ENCODE measurements at places on chromosomes 13 and 19. TPM values are rescaled to one million over a fixed set of nuclear protein-coding genes. Genes with fewer than 3 reads are reported as not detected.

- H3K4me3 ChIP-seq, result no peak overlapping the region
- no peak overlapping the region for H3K27ac ChIP-seq
- no peaks in the 10 kb centered on the region for H3K27me3 ChIP-seq
- H3K36me3 ChIP-seq, result no peaks in the 10 kb centered on the region
Observed at GRCh38 chr13:96998051-96998450, 3.8 kb upstream of the OXGR1 start.

The MOB3A gene
- total RNA-seq, result 117 TPM

DNA sequence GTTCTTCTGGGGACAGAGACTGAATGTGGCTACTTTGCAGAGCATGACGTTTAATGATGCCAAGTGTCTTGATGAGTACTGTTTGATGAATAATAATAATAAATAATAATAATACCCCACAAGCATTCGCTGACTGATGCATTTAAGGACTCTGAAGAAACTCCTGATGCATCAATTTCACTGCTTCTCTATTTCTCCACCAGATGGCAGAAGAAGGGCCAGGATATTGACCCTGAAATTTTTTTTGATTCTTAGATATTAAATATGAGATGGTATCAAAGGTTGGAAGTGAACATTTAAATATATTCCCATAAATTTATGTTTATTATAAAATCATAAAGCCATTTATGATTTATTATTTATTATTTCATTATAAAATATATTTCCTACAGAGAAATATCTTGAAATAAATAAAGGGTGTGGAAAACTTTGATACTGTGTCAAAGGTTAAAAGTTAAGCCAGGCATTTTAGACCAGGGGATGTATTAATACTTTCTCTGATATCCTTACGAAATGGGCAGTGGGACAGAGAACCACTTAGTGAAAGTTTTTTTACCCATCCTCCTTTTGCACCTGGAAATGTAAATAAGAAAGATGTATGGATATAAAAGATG is 170.9 kb downstream of the LACC1 start:
- H3K36me3 ChIP-seq, result no peaks in the 10 kb centered on the region
- H3K27ac ChIP-seq, result no peak overlapping the region
- H3K27me3 ChIP-seq, result no peaks in the 10 kb centered on the region
- no peak for DNase-seq
- H3K4me1 ChIP-seq, result no peaks in the 10 kb centered on the region

GRCh38 chr19:35773020-35773806 is 2.2 kb upstream of the ARHGAP33 start:
- DNase-seq, result no peak
- H3K4me3 ChIP-seq, result no peak overlapping the region

The KIR2DL3 gene
- 0.27 TPM for total RNA-seq

The KRTDAP gene
- not detected for total RNA-seq

GRCh38 chr13:112961457-112962369 is 7.3 kb upstream of the MCF2L start:
- no peaks in the 10 kb centered on the region for H3K27me3 ChIP-seq
- H3K4me1 ChIP-seq, result no peaks in the 10 kb centered on the region
- DNase-seq, result no peak
- H3K4me3 ChIP-seq, result no peak overlapping the region
- H3K27ac ChIP-seq, result no peak overlapping the region

DNA sequence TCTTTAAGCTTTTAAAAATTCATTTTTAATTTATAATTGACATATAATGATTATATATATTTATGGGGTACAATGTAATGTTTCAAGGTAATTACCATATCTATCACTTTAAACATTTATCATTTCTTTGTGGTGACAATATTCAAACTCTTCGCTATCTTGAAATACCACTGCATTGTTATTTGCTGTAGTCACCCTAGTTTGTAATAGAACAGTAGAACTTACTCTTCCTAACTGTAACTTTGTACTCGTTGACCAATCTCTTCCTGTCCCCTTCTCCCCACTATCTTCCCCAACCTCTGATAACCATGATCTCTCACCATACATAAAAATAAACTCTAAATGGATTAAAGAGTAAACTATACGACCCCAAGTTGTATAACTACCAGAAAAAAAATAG is 20.4 kb downstream of the COG6 start:
- H3K27me3 ChIP-seq, result no peaks in the 10 kb centered on the region
- H3K27ac ChIP-seq, result no peak overlapping the region
- H3K36me3 ChIP-seq, result no peaks in the 10 kb centered on the region
- no peak overlapping the region for H3K4me3 ChIP-seq
- no peak for DNase-seq

The DENND1C gene
- total RNA-seq, result 142 TPM

DNA sequence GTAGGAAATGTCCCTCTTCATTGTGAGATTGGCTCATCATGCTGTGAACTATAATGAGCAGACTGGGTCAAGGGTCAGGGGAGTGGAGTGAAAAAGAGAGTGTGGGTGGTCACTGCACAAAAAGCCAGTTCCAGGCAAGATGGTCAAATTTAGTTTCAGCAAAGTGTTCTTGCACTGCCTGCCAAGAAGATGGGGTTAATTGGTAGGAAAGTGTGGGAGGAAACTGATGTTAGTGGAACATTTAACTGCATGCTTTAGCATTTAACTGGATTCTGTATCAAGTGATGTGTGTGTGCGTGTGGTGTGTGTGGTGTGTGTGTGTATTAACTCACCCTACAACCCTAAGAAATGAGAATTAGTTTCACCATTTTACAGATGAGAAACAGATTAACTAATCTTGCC is 131.6 kb downstream of the COG6 start:
- H3K36me3 ChIP-seq, result no peaks in the 10 kb centered on the region
- no peak overlapping the region for H3K27ac ChIP-seq
- no peaks in the 10 kb centered on the region for H3K4me1 ChIP-seq
- no peak for DNase-seq
- no peak overlapping the region for H3K4me3 ChIP-seq

- H3K27ac ChIP-seq, result no peak overlapping the region
- H3K4me3 ChIP-seq, result no peak overlapping the region
- no peaks in the 10 kb centered on the region for H3K36me3 ChIP-seq
- DNase-seq, result no peak
- H3K27me3 ChIP-seq, result no peaks in the 10 kb centered on the region
Observed at GRCh38 chr19:44719262-44719701, 20.3 kb downstream of the CEACAM16 start.

The FCHO1 gene
- total RNA-seq, result 103 TPM

DNA sequence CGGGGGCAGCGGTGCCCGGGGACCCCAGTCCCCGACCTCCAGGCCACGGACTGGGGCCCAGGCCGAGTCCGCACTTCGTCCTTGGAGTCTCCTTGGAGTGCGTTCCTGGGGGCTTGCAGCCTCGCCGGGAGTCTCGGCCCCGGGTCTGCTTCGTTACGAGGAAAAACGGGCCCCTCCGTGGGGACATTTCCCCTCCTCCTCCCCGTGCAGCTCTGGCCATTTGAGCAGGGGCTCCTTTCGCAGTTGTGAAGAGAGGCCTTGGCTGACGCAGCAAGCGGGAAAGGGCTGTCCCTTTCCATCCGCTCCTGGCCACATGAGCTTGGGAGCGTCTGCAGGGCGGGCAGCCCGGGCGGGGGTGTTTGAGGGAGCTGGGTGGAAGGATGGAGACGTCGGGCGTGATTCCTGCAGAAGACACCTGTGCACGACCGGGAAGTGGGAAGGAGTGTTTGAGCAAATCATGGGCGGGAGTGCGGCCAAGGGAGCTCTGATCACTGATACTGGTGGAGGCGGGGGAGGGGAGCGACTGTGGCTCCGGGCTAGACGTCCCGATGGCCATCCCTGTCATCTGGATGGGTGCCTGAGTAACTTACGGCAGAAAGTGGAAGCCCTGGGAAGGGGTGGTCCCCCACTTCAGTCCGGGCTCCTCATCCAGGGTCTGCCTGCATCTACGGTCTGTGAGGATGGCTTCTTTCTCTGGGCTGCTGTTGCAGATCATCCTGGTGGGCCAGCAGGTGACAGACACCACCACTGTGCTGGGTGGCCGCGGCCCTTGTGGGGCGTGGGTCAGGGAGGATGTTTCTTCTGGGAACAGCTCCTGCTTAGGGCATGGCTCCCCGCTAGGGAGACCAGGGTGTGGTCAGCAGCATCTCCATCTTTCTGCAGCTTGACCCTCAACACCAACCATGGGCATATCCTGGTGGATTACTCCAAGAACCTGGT is 736 bp downstream of the GPI start:
- no peak for DNase-seq
- peaks cover 24% of the 10 kb centered on the region for H3K4me1 ChIP-seq
- no peaks in the 10 kb centered on the region for H3K27me3 ChIP-seq
- peak overlapping the region; percentile 73 for H3K27ac ChIP-seq
- H3K4me3 ChIP-seq, result peak overlapping the region; percentile 90
- H3K36me3 ChIP-seq, result peaks cover 4% of the 10 kb centered on the region

The TRPM4 gene
- 0.86 TPM for total RNA-seq

The GAPDHS gene
- total RNA-seq, result not detected

The MAB21L1 gene
- not detected for total RNA-seq

DNA sequence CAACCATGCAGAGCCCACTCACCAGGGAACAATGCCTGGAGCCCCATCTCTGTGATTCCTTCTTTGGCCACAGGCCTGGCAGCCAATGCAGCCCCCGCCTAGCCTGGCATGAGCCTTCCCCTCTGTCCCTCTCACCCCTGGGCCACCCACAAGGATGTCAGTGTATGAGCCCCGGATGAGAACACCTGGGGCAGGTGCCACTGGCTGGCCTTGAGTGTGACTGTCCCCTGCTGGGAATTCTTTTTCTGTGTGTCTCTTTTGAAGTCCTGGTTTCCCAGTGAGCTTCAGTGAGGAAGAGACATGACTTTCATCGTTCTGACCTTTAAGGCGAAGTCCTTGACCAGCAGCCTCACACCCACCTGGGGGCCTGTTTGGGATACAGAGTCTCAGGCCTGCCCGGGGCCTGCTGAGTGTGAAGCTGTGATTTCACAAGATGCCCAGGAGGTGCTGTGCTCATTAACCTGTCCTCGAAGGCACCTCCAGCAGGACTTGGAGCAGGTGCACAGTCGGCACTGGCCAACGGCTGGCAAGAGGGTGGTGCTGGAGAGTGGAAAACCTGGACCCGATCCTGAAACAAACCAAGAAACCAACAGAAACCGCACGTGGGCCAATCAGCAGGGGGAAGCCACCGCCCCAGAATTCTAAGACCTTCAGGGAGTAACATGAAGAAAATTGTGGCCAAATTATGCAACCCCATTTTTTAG is 27.4 kb upstream of the SPACA7 start:
- H3K4me3 ChIP-seq, result no peak overlapping the region
- no peaks in the 10 kb centered on the region for H3K36me3 ChIP-seq
- DNase-seq, result no peak

The CLEC11A gene
- total RNA-seq, result 0.61 TPM

The ZNF439 gene
- total RNA-seq, result 5.6 TPM

- H3K4me3 ChIP-seq, result no peak overlapping the region
- DNase-seq, result no peak
- no peaks in the 10 kb centered on the region for H3K36me3 ChIP-seq
- H3K27me3 ChIP-seq, result no peaks in the 10 kb centered on the region
- no peak overlapping the region for H3K27ac ChIP-seq
- no peaks in the 10 kb centered on the region for H3K4me1 ChIP-seq
Observed at GRCh38 chr13:45064889-45065288, 55.4 kb upstream of the GTF2F2 start.

- no peaks in the 10 kb centered on the region for H3K4me1 ChIP-seq
- no peak for DNase-seq
- no peak overlapping the region for H3K4me3 ChIP-seq
- H3K36me3 ChIP-seq, result no peaks in the 10 kb centered on the region
Observed at GRCh38 chr13:113349050-113349449, 14.9 kb downstream of the GRTP1 start.

DNA sequence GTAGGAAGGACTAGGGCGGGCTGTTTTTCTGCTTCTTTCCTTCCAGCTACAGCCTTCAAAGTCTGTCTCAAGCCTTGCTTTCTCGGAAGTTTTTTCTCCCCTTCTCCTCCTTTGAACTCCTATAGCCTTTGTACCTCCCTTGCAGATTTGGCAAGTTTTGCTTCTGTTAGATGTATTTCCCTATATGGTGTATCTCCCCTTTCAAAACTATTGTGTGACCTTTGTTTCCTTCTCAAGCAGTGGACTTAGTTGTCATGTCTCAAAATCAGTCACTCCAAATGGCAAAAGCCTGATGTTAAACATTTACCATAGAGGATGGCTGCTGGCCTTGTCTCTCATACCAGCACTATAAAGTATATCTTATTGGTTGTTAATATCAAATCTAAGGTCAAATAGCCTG is 152.7 kb downstream of the FLT1 start:
- no peaks in the 10 kb centered on the region for H3K27me3 ChIP-seq
- DNase-seq, result no peak
- no peaks in the 10 kb centered on the region for H3K36me3 ChIP-seq
- H3K4me1 ChIP-seq, result peaks cover under 1% of the 10 kb centered on the region
- H3K27ac ChIP-seq, result no peak overlapping the region

DNA sequence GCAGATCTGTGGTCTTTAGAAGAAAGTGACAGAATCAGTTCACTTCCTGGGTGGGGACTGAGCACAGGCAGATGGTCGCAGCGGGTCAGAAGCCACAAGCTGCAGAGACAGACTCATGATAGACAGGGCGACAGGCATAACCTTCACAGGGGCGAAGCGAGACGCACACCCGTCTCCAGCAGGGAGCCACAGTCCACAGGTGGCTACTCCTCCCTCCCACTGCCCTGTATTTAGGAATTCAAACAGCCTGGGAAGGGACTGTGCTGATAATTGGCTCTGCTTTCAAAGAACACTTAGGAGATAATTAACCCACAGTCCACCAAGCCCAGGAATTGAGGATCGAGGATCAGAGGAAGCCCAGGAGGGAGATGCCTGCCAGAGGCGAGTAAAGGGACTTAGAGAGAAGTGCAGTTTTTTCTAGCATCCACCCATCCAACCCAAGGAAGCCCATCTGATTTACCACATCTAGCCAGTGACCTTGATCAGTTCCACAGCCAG is 23.2 kb downstream of the RFX2 start:
- no peaks in the 10 kb centered on the region for H3K36me3 ChIP-seq
- DNase-seq, result peak; percentile 24
- no peaks in the 10 kb centered on the region for H3K27me3 ChIP-seq
- H3K4me3 ChIP-seq, result peak overlapping the region; percentile 24
- peaks cover 19% of the 10 kb centered on the region for H3K4me1 ChIP-seq

The ATP4B gene
- total RNA-seq, result not detected

DNA sequence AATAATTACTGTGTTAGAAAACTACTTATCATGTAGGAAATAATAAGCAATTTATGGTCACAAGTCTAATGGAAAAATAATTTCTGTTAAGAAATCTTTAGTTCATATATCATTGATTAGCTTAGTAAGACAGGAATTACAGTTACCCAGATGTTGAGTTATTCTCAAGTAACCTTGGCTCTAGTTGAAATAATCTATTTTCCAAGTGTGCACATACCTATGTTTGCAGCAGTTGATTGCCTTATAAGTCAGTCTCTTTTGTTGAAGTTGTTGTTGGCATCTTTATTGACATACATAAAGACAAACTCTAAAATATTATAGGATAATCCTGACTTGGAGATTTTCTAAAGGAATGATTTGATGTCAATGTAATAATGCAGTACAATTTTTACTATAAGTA is 511.4 kb upstream of the KLF12 start:
- no peaks in the 10 kb centered on the region for H3K36me3 ChIP-seq
- no peaks in the 10 kb centered on the region for H3K27me3 ChIP-seq
- H3K4me1 ChIP-seq, result no peaks in the 10 kb centered on the region
- no peak overlapping the region for H3K4me3 ChIP-seq
- H3K27ac ChIP-seq, result no peak overlapping the region

Data from naive thymus-derived CD4-positive, alpha-beta T cell (primary cell).